ENCODE measurements at places on chromosomes 4 and X.

DNA sequence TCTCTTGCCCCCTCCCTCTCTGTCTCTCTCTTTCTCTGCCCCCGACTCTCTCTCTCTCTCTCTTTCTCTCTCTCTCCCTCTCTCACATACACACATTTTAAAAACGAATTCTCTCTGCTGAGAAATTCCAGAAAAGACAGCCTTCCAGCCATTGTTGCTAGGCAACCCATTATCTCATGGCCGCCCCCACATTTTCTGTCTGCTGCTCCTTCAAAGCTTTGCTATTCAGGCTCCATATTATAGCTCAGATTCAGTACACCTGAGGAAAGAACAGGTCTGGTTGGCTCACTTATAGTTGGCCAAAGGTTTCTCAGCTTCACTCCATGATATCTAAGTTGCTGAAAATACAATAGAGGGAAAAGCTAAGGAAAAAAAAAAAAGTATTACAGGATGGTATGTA lies 174.4 kb upstream of the RADX start:
- no peak for DNase-seq

DNA sequence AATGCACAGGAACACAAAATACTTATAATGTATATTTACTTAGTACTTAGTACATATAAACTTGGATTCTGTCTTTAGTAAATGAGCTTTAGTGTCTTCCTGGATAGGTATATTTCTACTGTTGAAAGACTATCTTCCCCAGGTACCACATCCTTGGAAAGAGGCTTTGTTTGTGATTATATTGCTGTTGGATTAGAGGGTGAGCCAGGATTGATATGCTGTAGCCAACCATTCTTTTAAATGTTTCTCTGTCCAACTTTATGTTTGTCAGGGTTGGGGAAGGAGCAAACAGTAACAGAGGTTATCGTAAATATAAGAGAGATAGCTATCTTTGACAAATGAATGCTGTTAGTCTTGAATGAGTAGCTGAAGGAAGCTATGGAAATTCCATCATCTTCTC lies 213.2 kb downstream of the SPRY1 start:
- DNase-seq = no peak

- no peak for DNase-seq
Measured at GRCh38 chrX:107669885-107670628, 41.7 kb downstream of the PRPS1 start.

DNA sequence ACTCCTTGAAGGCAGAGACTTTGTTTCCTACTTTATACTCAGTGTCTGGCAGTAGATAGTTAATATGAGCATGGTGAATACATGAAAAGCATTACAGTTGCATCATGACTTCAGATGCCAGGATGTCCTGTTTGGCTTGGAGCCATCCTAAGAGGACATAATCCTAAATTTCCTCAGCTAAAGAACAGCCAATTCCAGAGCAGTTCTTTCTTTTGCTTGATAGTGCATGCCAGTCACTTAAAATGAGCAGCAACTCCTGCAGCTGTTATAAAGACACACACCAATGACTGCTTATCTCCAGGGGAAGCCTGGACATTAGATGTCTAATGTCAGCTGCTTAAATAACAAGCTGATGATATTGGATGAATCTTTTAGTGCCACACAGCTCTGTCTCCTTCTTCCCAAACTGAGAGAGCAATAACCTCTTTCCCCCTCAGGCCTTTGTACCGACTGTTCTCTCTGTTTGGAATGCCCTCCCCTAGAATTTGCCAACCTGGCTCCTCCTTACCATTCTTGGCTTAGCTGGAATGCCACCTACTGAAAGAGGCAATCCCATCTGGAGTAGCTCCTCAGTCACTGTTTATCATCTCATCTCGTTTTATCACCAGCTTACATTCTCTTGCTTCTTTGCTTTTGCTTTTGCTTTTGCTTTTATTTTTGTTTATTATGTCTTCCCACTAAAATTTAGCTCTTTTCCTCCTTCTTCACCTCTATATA lies 100.8 kb upstream of the USP38 start:
- no peak for DNase-seq

DNA sequence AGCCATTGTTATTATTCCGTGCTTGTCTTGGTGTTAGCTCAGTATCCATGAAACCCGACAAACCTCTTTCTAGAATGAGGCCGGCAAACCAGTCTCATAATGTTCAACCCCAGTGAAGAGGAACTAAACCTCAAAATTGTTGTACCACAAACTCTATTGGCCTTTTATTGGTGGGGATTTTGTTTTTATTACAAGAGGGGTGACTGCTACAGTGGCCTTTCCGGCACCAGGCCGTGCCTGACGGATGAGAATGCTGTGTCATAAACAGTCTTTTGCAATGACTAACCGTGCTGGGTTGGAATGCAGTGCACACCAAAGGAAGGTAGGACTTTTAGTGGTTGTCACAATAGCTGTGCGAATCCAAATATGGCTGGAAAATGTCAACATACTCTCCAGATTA lies 60.8 kb downstream of the SHROOM2 start:
- DNase-seq = no peak

GRCh38 chr4:127629371-127629770 lies 3.4 kb upstream of the INTU start:
- no peak for DNase-seq

- DNase-seq = no peak
Measured at GRCh38 chrX:3550871-3551270, 162.6 kb downstream of the PRKX start.

DNA sequence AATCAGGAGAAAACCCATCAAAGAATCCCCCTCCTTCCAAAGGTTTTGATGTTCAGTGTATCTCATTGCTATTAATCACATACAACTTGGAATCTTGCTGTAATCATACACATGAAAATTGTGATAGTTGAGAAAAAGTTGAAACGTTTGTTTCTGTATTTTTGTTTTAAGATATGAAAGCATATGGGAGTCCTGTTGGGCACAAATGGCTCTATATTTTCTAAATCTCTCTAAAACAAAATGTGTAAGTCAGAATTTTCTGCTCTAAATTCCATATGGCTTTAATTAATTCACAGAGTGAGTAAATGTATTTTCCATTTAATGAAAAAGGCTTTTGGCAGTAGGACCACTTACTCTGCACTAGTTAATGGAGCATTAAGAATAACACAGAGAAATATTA lies 140.2 kb downstream of the MOSPD2 start:
- no peak for DNase-seq

DNA sequence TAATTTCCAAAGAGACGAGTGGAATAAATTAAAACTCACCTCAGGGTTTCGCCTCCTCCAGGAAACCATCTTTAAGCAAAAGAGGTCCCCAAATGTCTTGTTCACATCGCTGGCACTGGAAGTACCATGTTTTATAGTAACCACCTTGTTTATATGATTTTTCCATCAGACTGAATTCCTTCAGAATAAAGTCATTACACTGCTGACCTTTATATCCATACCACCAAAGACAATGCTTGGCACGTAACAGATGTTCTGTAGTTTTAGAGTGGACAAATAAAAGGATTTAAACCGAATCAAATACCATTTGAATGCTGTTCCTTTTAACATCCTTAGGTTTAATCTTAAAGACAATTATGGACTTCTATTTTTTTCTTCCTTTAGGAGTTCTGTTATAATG lies 4.7 kb downstream of the NUDT6 start:
- DNase-seq = no peak

DNA sequence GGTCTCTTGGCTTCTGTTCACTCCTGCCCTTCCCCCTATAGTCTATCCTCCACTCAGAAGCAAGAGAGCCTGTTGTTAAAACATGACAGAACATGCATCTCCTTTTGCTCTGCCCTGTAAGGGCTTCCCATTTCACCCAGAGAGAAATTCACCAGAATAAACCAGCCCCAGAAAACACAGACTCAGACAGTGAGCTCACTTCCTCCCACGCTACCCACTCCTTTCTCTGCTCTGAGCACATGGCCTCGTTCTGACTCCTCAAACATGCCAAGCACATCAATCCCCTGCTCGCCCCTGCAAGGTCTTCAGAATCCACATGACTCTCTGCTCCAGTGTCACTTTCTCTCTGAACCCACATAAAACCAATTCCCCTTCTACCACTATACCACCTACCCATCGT lies 50.4 kb downstream of the MID1 start:
- no peak for DNase-seq

- no peak for DNase-seq
Measured at GRCh38 chrX:132861076-132861475, 97.4 kb downstream of the HS6ST2 start.

DNA sequence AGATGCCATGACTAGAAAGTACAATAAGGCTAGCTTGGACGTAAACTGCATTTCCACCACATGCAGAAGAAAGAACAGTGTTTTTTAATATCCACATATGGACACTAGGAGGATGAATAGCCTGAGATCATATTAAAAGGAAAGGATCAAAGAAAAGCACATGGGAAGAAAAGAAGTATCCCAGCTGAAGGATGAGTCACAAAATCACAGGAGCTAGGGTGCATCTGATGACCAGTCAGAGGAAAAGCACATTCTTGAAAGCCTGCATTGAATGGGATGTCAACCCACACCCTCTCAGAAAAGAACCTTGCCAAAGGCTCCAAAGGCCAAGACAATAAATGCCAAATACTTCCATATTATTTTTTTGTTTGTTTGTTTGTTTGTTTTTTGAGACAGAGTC lies 56.8 kb upstream of the PRDX4 start:
- no peak for DNase-seq

- DNase-seq = no peak
Measured at GRCh38 chr4:141346144-141346543, 125.4 kb downstream of the ZNF330 start.

- no peak for DNase-seq
Measured at GRCh38 chrX:74023203-74023602, 280.8 kb upstream of the ZCCHC13 start.

DNA sequence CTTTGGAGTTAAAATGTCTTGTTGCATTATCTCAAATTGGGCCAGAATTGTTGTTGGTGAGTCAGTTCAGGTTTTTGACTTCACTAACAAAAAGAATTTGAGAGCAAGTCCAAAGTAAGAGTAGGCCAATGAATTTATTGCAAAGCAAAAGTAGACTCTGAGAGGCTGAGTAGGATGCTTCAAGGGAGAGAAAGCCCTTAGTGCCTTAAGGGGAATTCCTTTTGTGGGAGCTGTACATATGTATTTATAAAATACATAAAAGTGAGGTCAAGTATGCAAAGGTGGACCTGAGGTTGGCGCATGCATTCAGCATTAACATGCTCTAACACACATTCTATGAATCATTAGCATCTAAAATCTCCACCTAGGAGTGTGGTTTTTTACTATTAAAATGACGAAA lies 565.4 kb downstream of the GRXCR1 start:
- DNase-seq = no peak

- DNase-seq = no peak
Measured at GRCh38 chr4:15955670-15956069, 7.3 kb downstream of the FGFBP2 start.

GRCh38 chrX:100864657-100865391 lies 9.3 kb downstream of the NOX1 start:
- DNase-seq = no peak

DNA sequence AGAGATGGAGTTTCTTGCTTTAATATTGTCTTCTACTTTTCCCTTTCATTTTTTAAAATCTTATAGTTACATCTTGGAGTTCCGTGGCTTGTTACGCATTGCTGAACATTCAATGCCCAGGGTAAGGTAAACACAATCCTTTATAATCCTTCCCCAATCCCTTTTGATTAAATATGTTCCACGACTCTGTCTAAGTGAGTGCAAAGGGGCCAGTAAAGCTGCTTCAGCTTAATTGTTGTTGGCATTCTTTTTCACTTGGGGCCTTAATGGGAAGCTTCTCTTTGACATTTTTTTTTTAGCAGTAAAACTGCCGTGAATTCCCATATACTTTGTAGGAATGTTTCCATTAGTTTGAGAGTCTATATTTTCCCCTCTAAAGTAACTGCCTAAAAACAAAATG lies 1028.1 kb downstream of the C4orf33 start:
- DNase-seq = no peak

- no peak for DNase-seq
Measured at GRCh38 chrX:106932960-106933537, 12.8 kb downstream of the CLDN2 start.

DNA sequence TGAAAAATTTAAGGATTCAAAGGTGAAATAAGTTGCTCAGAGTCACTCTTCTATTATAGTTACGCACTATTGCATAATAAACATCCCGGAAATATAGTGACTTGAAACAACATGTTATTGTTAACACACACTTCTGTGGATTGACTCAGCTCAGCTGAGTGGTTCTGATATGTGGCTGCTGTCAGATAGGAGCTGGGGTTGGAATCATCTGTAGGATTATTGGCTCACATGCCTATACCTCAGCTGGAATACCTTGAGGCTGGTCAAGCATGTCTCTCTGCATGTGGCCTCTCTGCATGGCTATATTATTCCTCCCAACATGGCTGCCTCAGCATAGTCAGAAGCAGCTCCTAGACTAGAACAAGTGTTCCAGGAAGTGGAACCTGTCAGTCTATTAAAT lies 486.7 kb upstream of the MAGEB2 start:
- no peak for DNase-seq

GRCh38 chrX:108270280-108270679 lies 167.9 kb downstream of the COL4A6 start:
- DNase-seq = no peak

DNA sequence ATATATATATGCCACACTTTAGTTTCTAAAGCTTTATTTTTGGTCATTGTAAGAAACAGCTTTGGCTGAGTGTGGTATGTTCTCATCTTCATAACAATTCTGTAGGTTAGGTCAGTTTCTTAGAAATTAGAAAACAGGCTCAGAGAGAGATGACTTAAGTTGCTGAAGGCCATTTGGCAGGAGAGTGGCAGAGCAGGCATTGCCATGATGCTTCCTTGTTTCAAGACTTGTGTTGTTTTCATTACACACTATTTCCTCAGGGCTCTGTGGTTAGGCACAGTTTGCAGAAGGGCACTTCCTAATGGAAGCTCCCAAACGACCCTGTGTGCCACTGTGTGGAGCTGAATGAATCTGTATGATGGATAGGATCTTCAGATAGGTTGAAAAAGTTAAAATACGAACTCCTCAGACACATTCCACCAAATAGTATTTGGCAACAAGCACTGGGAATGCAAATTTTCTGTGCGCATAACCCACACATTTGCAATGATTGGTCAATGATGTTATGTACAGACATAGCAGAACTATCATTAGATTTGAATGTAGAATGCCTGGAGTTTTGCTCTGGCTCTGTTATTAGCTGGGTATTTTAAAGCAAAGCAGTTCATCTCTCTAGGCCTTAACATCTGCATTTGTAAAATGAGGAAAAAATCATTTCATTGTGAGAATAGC lies 274.3 kb upstream of the HS3ST1 start:
- DNase-seq = no peak

GRCh38 chr4:22932326-22932725 lies 239.6 kb downstream of the GBA3 start:
- DNase-seq = no peak

DNA sequence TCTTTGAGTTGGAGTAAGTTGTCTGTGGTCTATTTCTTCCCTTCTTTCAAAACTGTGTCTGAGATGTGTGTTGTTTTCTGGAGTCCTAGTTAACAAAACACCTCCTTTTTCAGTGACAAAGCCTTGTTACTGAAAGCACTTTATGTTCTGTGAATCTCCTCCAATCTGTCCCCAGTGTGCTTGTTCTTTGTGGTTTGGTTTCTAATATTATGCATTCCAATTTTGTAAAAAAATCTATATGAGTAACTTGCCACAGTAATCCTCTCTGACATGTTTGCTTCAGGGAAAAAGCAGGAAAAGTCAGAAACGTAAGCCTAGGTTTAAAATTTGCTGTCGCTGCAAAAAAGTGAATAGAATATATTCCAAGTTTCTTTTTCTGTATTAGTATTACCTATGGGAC lies 12.4 kb downstream of the PRRG1 start:
- no peak for DNase-seq

Measured in stimulated activated CD8-positive, alpha-beta memory T cell treated with anti-CD3 and anti-CD28 coated beads, Interleukin-12 subunit alpha, Interleukin-12 subunit beta, amount 100 ng/mL, for 4 hours (primary cell).